ENCODE measurements at places on chromosomes 16 and 17. TPM values are rescaled to one million over a fixed set of nuclear protein-coding genes. Genes with fewer than 3 reads are reported as not detected.

TMEM100 gene
- total RNA-seq: not detected

CD300LB gene
- total RNA-seq: not detected

- no peak overlapping the region for H3K4me3 ChIP-seq
- H3K27me3 ChIP-seq: no peaks in the 10 kb centered on the region
- H3K27ac ChIP-seq: no peak overlapping the region
- no peaks in the 10 kb centered on the region for H3K36me3 ChIP-seq
- DNase-seq: no peak
Observed at GRCh38 chr16:48434653-48435317, 49.6 kb upstream of the SIAH1 start.

- no peak overlapping the region for H3K4me3 ChIP-seq
- no peaks in the 10 kb centered on the region for H3K36me3 ChIP-seq
- no peaks in the 10 kb centered on the region for H3K4me1 ChIP-seq
- no peak for DNase-seq
- no peak overlapping the region for H3K27ac ChIP-seq
Observed at GRCh38 chr17:41567317-41567716, 4.5 kb downstream of the KRT9 start.

DNA sequence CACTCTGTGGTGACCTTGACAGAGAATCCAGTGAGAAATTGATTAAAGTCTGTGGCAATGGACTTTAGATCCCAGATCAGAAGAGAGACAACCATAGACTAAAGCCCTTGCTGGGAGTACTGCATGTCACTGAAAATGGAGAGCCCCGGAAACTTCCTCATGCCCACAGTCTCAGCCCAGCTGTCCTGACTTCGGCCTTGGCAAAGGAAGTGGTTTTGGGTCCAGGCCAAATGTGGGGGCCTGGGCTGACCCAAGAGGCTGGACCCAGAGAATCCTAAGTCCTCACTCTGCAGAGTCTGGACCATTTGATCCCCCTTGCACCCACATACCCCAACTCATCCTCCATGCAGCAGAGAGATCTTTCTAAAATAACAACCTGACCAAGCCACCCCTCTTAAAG is 4.7 kb upstream of the BEAN1 start:
- no peak overlapping the region for H3K4me3 ChIP-seq
- no peak for DNase-seq
- no peaks in the 10 kb centered on the region for H3K36me3 ChIP-seq
- H3K4me1 ChIP-seq: no peaks in the 10 kb centered on the region
- peaks cover 42% of the 10 kb centered on the region for H3K27me3 ChIP-seq

- no peaks in the 10 kb centered on the region for H3K36me3 ChIP-seq
- DNase-seq: no peak
- H3K27ac ChIP-seq: no peak overlapping the region
- H3K4me3 ChIP-seq: no peak overlapping the region
- peaks cover 19% of the 10 kb centered on the region for H3K4me1 ChIP-seq
- H3K27me3 ChIP-seq: no peaks in the 10 kb centered on the region
Observed at GRCh38 chr16:85571563-85571812, 41.6 kb upstream of the GSE1 start.

DNA sequence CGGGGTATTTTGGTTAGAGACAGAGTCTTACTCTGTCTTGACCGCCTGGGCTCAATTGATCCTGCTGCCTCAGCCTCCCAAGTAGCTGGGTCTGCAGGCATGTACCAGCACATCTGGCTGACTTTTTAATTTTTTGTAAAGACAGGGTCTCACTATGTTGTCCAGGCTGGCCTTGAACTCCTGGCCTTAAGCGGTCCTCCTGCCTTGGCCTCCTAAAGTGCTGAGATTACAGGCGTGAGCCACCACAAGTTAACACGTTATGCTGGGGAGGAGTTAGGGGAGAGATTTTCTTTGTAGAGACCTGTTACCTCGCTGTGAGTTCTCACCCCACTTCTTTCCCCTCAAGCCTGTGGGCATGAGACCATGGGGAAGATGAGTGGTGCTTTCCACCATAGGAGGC is 1.8 kb upstream of the CES4A start:
- H3K27me3 ChIP-seq: no peaks in the 10 kb centered on the region
- H3K36me3 ChIP-seq: no peaks in the 10 kb centered on the region
- H3K27ac ChIP-seq: no peak overlapping the region

GRCh38 chr16:8848939-8849391 is 19.8 kb downstream of the CARHSP1 start:
- peak overlapping the region; percentile 24 for H3K27ac ChIP-seq
- H3K27me3 ChIP-seq: no peaks in the 10 kb centered on the region
- DNase-seq: no peak
- peaks cover 23% of the 10 kb centered on the region for H3K4me1 ChIP-seq

GRCh38 chr17:13268791-13269595 is 251.2 kb upstream of the ELAC2 start:
- DNase-seq: no peak
- H3K4me3 ChIP-seq: no peak overlapping the region
- no peaks in the 10 kb centered on the region for H3K27me3 ChIP-seq
- no peaks in the 10 kb centered on the region for H3K36me3 ChIP-seq

- no peak overlapping the region for H3K4me3 ChIP-seq
- H3K4me1 ChIP-seq: peaks cover 19% of the 10 kb centered on the region
- DNase-seq: no peak
- no peaks in the 10 kb centered on the region for H3K27me3 ChIP-seq
Observed at GRCh38 chr17:41499714-41500113, 5.7 kb downstream of the KRT13 start.

DNA sequence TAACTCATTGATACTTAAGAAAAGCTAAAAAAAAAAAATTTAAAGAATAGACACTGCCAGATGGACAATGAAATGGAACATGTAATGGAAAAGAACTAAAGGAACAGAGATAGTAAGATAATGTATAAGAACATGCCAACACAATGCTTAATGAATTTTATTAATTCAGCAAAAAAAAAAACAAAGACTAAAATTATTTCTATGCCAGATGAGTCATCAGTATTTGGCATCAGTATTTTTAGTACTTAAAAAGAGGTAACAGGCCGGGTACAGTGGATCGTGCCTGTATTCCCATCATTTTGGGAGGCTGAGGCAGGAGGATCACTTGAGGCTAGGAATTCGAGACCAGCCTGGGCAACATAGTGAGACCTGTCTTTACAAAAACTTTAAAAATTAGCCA is 168.5 kb downstream of the CYB561 start:
- no peaks in the 10 kb centered on the region for H3K27me3 ChIP-seq
- H3K4me1 ChIP-seq: peaks cover 38% of the 10 kb centered on the region
- H3K4me3 ChIP-seq: no peak overlapping the region
- H3K36me3 ChIP-seq: no peaks in the 10 kb centered on the region

DNA sequence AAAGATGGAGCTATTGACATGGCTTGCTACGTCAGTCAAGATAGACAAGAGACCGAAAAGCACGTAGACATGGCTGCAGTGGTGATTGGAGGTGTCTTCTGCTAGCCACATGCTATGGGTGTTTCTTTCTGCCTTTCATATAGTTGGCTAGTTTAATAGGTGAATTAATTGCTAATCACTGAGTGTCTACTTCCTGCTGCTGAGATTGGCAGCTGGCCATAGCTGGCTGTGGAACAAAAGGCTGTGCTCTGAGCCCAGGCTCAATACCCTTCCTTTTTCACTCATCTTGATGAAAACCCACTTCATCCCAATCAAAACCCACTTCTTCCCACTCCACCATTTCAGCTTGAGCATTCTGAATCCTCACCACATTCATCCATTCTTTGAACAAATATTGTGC is 221.4 kb upstream of the MAF start:
- no peak overlapping the region for H3K27ac ChIP-seq
- H3K36me3 ChIP-seq: no peaks in the 10 kb centered on the region
- H3K4me3 ChIP-seq: no peak overlapping the region
- no peaks in the 10 kb centered on the region for H3K4me1 ChIP-seq
- no peaks in the 10 kb centered on the region for H3K27me3 ChIP-seq

- peaks cover 43% of the 10 kb centered on the region for H3K36me3 ChIP-seq
- no peak overlapping the region for H3K27ac ChIP-seq
- H3K4me3 ChIP-seq: no peak overlapping the region
- H3K27me3 ChIP-seq: no peaks in the 10 kb centered on the region
Observed at GRCh38 chr17:44078412-44078811, 7.9 kb downstream of the G6PC3 start.

Measured in endothelial cell of umbilical vein (primary cell).